ENCODE measurements at places on chromosomes 12 and 14.

GRCh38 chr14:67749341-67750084, 47.8 kb downstream of the RDH12 start:
- no peak for DNase-seq

DNA sequence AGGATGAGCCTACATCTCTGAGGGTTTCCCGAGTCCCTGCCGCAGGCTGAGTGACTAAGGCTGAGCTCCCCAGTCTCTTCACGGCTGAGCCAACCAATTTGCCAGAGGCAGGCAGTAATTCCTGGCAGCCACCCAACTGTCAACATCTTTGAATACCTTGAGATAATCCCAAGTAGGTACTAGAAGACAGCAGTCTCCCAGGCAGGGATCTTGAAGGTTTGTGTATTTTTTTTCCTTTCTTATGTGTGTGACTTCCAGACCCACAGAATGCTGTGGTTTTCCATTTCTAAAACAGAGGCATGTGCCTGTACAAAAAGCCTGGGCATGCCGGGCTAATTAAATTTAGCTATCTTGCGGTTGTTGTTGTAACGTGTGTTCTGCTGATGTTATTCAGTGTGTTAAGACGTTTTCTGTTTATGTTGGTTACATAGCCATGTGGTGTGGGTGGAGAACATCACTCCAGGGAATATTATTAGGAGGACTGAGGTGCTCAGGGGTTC, 155.5 kb downstream of the ANO2 start:
- no peak for DNase-seq

DNA sequence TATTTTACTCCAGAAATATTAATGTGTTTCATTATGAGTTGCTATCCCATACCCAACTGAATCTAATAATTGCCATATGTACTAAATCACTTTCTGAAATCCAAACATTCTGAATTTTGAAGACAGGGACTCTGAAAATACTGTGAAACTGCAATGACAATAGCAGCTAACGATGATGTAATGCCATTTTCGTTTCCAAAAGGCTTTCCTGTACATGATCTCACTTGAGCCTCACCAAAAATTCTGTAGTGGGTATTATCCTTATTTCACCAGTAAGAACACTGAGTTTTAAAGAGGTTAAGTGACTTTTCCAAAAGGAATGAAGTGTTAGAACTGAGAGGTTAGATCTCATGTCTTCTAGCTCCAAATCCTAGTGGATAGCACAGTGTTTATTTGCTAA, 133.3 kb downstream of the FLRT2 start:
- no peak for DNase-seq

- no peak for DNase-seq
Measured at GRCh38 chr12:20361416-20361815, 6.9 kb upstream of the PDE3A start.

DNA sequence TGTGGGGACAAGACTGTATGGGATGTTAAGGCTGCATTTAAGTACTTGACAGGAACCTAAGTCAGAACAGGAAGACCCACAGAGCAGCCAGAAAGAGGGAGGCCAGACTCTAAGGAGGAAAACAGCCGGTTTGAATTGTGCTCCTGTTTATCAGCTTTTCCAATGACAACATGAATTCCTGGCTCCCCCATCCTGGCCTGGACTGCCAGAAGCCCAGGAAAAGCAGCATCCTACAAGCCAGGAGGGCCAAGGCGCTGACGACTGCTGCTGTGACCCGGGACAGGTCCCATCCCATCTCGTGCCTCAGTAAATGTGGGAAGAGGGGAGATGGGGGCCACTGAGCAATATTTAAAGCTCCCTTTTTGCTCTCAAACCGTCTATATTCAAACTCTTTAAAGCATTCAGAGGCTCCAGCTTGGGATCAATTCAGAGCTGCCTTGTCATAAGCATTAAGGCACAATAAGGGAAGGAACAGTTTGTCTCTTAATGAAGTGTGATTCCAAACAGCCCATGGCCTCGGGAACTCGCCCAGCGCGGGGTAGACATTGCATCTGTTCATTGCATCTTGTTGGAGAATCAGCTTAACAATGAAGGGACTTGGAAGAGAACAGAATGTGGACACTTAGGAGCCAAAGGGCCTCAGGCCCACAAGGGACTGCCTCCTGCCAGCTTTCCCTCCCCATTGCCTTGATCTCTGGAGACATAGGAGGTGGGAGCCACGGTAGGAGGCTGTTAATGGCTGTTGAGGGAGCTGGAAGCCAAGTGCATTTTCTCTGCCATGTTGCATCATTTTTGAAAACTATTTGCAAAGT, 49.6 kb downstream of the CMKLR1 start:
- no peak for DNase-seq

DNA sequence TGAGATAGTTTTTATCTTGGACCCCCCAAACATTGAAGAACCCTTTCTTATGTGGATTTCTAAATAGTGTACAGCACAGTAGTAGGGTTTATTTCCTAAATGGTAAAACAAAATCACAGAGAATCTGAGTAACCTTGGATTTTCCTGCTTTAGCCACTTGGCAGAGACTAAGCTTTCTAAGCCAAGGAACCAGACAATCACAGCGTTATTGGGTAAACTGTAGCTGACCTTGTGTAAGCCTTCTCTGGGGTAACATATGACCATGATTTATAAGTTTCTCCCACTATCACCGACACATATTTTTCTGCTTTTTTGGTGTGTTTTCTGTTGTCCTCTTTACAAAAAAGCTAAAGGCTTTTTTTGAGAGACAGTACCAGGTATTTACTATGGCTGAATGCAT, 136.3 kb upstream of the PZP start:
- DNase-seq, result no peak

DNA sequence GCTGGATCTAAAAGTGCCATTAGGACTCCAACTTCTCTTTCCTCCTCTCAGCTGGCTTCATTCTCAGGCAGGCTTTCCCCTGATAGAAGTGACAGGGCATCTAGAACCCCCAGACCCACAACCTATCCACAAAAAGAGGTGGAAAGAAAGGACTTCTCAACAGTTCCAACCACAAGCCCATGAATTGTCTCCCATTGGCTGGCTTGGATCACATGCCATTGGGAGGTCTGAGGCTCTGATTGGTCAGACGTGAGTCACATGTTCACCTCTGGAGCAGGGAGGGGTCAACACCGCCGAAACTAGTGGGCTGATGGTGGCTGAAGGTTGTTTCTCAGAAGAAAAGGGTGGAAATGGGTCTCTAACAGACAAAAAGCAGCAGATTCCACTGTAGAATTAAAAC, 47.2 kb downstream of the DRAM1 start:
- no peak for DNase-seq

- peak; percentile 7 for DNase-seq
Measured at GRCh38 chr12:8644345-8645248, 18.0 kb downstream of the MFAP5 start.

Data from stimulated activated CD8-positive, alpha-beta memory T cell treated with anti-CD3 and anti-CD28 coated beads, Interleukin-12 subunit alpha, Interleukin-12 subunit beta, amount 100 ng/mL, for 4 hours (primary cell).